ENCODE measurements at places on chromosomes 11 and 22.

- DNase-seq: no peak
These were observed 5.1 kb downstream of the PHF21A start for GRCh38 chr11:46116007-46116711.

- no peak for DNase-seq
These were observed 3.7 kb upstream of the UPK3A start for GRCh38 chr22:45281010-45281409.

DNA sequence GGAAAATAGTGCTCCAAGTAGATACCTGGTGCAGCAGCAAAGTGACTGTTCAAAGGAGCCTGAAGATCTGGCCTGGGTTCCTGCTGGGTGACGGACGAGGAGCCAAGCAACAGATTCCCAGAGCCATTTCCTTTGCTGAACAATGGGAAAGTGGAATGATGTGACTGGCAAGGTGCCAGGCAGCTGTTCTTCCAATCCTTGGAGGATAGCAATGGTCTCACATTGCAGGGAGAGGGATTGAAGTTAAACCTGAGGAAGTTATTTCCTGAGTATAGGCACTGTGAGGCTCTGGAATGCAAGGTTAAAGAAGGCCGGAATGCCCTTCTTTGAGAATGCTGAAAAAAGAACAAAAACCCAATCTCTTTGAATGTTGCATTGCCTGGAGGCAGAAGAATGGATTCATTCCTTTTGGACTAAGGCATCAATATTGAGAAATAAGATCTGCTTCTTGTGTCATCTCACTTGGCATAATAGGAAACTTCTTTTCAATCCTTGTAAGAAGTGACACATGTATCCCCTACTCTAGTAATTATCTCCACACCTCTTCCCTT lies 223.8 kb downstream of the BLID start:
- DNase-seq: peak; percentile 57

DNA sequence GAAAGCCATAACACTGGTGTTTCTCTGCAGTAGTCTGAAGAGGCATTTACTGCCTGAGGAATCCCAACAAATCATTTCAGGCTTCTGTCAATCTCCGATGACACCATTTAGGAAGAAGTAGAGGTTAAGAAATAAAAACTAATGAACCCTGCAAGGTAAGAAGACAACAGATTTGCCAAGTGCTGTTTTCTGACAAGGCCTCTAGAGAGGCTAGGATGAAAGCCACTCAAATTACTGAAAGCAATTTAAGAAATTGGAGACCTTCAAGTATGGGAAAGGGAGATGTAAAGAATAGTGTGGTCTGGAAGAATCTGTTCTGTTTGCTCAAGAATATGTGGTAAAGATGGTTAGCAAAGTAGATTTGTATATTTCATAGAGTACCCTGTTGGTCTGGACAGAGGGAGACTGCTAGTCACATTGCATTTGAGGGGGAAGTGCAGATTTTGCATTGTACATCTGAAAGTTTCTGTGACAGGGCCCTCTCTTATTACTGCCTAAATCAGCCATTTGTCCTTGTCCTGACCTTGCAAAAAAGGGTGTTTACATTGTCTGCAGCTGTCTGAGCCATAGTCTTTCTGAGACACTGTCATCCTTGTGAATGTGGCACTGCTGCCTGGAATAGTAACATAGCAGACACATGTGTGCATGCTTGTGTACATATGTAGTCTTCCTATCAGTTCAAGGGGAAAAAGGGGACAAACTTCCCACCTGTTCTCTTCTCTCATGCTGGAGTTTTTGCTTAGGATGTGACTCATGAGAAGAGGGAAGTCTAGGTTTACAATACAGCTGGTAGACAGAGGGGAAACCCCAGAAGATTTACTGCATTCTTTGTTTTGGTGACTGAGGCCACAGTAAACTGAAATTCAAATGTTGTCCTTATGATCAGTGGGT lies 640.2 kb upstream of the KIRREL3 start:
- DNase-seq: no peak

DNA sequence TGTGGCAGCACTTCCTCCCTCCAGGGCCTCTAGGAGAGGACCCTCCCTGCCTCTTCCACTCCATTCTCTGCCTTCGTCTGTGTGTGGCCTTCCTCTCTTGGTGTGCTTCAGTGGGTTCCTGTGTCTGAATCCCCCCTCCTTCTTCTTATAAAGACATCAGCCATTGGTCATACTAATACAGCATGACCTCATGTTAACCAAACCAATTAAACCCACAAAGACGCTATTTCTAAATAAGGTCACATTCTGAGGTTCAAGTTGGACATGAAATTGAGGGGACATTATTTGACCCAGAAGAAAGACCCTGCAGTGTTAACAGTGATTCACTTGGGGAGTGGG lies 398.6 kb downstream of the SHANK2 start:
- no peak for DNase-seq

DNA sequence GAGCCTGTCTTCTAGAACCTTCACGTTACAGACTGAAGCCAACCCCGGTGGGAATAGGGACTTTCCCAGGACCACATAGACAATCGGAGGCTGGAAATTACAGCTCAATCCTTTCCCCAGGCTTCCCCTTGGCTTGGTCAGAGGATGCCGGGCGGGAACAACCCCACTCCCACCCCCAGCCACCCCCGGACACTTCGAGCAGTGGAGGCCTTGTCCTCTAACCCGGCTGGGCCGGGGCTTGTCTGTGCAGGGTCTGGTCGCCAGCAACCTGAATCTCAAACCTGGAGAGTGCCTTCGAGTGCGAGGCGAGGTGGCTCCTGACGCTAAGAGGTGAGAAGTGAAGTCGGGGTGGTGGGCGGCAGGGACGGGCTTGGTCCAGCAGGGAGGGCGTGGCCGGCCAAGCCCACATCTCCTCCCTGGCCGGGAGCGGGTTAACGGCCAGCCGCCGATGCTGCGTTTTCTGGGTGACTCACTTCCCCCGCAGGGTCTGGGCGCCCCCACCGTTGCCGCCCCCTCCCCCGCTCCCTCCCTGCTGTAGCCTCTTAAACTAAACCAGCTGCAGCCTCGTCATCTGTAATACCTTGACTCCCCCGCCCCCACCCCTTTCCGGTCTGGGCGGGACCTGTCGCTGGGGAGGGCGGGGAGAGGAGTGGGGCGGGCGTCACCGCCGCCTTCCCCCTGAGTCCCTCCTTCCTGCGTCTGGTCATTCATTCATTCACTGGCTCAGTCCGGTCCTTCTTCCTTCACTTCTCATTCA lies 1.5 kb downstream of the LGALS1 start:
- DNase-seq: peak; percentile 89

DNA sequence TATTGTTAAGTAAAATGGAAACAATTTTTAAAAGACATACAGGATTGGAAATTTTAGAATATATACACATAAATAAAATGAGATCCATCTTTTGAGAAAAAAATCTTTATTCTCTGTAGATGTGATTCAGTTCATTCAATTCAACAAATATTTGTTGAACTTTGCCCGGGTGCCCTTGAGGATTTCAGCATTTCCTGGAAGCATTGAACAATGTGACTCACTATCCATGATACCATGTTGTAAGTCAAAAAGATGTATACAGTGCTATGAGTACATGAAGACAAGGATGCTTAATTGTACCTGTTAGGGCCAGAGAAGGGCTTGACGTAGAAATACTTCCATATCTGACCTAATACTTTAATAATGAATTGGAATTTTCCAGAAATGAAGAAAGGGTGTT lies 353.7 kb downstream of the METTL15 start:
- DNase-seq: no peak

DNA sequence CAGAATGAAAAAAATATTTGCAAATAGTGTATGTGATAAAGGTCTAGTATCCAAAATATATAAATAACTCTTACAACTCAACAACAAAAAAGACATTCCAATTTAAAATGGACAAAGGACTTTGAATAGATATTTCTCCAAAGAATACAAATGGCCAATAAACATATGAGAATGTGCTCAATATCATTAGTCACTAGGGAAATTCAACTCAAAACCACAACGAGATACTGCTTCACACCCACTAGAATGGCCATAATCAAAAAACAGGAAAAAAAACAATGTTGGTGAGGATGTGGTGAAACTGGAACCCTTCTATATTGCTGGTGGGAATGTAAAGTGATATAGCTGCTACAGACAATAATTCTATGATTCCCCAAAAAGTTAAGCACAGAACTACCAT lies 38.6 kb upstream of the RPS13 start:
- DNase-seq: no peak

DNA sequence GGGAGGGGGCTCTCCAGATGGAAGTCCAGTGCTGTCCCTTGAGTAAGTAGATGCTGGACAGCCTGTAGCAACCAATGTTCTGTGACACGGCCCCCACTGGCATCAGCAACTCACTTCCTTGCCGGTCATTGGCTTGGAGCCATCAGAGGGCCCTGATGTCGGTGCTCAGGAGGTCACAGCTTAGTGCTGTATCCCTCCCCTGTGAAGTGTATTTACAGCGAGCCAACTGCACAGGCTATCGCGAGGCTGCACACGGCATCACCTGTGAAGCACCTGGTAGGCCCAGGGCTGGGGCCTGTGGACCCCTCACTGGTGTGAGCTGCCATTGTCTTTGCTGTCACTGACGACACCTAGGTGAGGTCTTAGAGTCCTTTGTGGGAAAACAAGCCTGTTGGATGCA lies 13.4 kb upstream of the ACR start:
- DNase-seq: no peak

DNA sequence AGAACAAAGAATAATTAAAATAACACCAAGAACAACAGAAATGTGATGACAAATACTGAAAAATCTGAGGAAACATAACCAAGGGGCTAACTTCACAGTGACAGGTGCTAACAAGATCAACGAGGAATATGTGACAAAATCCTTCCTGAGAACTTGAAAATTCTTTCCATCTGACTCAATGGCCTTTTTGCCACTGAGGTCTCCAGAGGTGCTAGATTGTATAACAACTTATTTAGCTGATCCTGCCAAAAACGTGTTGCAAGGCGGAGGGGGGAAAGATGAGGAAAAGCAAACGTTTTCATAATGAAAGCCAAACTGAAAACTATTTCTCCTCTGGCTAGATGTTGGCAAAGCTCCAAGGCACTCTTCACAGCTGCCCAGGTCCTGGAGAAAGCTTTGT lies 364.5 kb downstream of the NTM start:
- no peak for DNase-seq

DNA sequence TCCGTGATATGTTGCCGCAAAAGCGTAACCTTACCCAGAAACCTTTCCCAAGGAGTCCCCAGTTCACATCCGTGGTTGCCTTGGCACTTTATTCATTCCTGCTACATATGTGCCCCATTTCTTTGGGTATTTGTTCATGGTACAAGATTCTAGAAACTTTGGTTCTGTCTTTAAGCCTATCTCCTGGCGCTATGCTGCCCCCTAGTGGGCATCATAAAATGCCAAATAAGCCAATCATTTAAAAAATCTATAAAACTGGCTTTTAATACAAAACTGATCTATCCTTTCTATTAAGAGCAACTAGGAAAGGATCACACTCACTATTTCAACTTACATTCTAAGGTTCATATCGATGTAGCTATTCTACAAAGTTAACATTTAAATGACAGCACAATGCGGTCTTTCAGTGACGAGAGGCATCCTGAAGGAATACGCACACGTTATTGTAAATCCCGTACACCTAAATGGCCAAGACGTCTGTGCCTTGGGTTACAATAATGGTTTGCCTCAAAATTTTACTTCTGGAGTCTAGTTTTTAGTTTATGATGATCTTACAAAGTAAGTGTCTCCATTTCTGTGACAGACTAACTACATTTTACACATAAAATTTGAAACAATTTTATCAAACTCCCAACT lies 16.2 kb downstream of the PIWIL3 start:
- DNase-seq: no peak

DNA sequence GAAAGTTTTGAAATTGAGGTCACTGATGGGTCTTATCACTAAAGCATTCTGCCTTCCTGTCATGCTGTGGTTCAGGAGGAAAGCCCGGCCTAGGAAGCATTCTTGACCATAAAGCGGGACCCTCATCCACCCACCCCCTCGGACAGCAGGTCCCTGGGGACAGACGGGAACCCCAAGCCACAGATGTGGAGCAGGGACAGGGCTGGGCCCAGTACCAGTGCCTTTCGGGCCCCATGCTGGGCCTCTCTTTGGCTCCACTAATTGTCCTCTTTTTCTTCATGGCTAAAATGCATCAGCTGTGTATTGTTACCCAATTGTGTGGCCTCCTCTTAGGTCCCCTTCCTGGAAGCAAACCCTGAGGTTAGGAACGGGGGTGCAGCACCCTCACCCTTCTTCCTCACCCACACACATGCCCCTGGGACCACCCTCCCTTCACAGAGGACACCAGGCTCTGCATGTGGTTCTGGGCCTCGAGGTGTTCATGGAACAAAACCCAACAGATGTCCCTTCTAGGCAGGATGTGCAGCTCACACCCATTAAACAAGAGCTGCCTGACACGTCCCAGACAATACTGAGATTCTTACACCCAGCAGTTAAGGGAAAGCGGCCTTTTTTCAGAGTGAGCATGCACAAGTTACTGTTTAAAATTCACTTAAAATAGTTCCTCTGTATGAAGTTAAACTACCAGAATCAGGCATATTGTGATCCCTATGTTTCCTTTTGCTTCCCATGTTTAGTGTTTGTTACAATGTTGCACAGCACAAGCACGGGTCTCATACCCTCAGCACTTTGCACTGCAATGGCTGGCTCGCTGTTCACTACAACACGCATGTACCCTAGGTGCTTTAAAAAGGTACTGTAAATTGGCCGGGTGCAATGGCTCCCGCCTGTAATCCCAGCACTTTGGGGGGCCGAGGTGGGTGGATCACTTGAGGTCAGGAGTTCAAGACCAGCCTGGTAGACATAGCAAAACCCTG lies 807.6 kb downstream of the BRD1 start:
- no peak for DNase-seq

GRCh38 chr22:36330655-36331305 lies 57.0 kb downstream of the MYH9 start:
- peak; percentile 74 for DNase-seq

GRCh38 chr11:60902625-60903024 lies 3.8 kb downstream of the PRPF19 start:
- no peak for DNase-seq

DNA sequence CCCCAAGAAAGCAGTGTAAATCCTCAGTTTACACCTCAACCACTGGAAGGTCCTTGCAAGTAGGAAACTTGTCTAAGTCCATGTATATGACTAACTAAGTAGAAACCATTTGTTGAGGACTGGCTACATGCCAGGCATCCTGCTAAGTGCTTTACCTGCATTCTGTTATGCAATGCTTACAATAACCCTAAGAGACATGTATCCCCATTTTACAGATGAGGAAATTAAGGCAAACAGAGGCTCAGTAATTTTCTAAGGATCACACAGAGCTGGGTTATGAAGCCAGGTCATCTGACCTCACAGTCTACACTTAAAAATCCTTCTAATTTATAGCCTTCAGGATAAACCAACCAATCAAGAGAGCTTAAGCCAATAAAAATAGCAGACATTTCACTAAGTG lies 1.5 kb downstream of the TIMM10 start:
- no peak for DNase-seq

DNA sequence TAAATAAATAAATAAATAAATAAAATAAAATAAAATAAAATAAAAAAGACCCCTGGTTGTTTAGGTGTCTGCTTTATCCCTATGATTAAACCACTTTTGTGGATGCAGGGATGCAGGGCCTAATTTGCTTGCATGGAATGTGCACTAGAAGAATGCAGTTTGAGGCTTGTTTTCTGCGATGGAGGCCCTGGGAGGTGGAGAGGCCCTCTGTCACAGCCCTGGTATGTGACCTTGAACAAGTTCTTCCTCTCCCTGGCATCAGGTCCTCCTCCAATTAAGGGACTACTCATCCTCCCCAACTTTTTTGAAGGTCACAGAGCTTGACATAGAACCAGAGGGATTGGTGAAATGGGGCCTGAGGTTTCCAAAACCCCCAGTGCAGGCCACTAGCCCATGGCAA lies 22.7 kb downstream of the KCNJ4 start:
- no peak for DNase-seq

GRCh38 chr11:105781807-105782206 lies 171.9 kb downstream of the GRIA4 start:
- DNase-seq: no peak

GRCh38 chr11:67654225-67654624 lies 3.7 kb upstream of the ACY3 start:
- DNase-seq: no peak
